Camera-type eye (tissue), 1 donor: ENCODE measurements at places on chromosomes 6 and 20. TPM values are rescaled to one million over a fixed set of nuclear protein-coding genes. Genes with fewer than 3 reads are reported as not detected.

The ACSS1 gene
- 30.0 TPM for total RNA-seq

The SIM1 gene
- not detected for total RNA-seq

The RRAGD gene
- 33.8 TPM for total RNA-seq

The NOTCH4 gene
- 13.6 TPM for total RNA-seq

The MCHR2 gene
- total RNA-seq = not detected

The DEFB132 gene
- not detected for total RNA-seq

The PAK5 gene
- 12.2 TPM for total RNA-seq
